ENCODE measurements at places on chromosomes 12 and 14.

DNA sequence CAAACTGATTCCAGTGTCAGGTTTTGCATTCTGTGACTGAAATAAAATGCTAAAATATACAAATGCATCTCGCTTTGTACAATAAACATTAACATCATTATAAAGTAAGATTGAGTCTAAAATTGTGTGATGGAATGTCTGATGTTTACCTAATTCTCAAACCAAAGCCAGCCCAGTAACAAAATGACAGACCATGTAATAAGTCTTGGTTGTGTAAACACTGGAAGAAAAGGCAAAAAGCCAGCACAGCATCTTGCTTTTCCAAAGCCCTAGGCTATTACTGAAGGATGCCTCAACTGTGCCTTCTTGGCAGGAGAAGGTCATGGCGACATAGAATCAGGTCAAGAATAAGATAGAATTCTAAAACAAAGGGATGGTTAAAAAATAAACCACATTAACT lies 169.6 kb downstream of the EGLN3 start:
- DNase-seq: no peak

DNA sequence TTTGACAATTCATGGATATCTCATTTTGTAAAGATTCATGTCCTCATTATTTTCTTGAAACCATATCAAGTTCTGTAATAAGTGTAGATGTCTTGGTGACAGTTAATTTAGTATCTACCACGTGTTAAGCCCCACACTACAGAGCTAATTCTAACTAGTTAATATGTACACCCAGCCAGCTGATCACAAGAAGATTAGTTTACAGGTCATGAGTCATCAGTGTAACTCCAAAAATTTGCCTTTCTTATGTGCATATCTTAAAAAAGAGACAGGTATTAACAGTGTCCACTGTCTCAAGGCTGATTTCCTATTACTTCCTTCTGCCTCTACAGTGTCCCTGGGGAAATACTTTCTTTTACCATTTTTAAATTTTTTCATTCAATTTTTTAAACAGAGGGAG lies 13.3 kb upstream of the YBX3 start:
- DNase-seq: no peak

DNA sequence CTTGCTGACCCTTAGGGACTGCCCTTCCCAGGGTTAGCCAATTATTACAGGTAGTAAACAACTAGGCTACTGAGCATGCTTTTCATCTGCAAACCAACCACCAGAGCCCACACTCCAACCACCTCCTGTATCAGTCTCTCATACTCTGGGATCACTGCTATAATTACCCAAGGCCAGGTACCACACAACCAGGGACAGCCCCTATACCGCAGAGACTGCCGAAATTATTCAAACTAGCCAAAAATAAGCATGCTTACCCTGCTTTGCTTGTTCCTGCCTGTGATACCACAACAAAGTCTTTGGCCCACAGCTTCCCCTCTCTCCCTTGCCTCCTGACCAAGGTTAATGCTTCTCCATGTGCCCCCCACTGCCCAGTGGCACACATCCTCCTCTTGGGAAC lies 197.6 kb upstream of the SRRM4 start:
- DNase-seq: no peak

GRCh38 chr12:124750787-124751471 lies 112.7 kb downstream of the SCARB1 start:
- no peak for DNase-seq

- no peak for DNase-seq
Observed at GRCh38 chr14:101623077-101623372, 61.7 kb downstream of the DIO3 start.

DNA sequence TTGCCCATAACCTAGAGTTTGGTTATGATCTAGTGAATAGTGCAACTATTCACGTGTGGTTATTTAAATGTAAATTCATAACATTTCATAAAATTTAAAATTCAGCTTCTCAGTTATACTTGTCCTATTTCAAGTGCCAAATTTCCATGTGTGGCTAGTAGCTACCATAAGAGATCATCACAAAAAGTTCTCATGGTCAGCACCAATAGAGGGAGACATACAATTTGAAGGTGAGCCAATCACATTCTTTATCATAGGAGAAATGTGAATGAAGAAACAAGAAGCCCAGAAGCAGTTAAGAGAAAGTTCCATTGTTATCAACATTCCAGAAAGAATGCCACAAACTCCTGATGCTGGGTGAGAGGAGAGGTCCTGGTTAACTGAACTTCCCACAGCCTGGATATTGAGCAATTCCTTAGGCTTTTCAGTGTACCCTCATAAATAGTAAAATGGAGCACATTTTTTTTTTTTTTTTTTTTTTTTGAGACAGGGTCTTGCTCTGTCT lies 892.9 kb upstream of the USP15 start:
- DNase-seq: no peak

DNA sequence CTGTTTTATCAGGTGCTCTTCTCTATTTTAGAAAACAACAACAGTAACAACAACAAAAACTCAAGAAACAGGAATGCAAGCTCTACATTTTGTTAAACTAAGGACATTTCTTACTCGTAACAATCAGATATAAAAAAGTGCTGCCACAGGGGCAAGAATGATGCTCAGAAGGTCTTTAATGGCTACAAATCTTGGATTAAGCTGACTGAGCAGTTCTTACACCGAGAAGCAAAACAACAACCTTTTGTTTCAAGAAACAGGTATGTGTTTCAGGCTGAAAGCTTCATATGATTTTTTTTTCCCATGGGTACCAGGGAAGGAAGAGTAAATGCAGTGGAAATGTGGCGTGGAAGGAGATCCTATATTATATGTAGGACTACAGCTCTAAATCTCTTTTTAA lies 786.8 kb upstream of the FBXO33 start:
- DNase-seq: no peak

GRCh38 chr12:89140141-89140540 lies 212.2 kb downstream of the DUSP6 start:
- no peak for DNase-seq
